ENCODE measurements at places on chromosomes 12 and 14. TPM values are rescaled to one million over a fixed set of nuclear protein-coding genes. Genes with fewer than 3 reads are reported as not detected.
A peak's percentile ranks its signal among the peaks of the same experiment; 100 is the strongest.

GRCh38 chr14:96205978-96206360 is 1.3 kb downstream of the BDKRB2 start:
- peaks cover 11% of the 10 kb centered on the region for H3K4me1 ChIP-seq
- no peaks in the 10 kb centered on the region for H3K27me3 ChIP-seq
- H3K27ac ChIP-seq, result no peak overlapping the region
- H3K4me3 ChIP-seq, result 0 out of 2 replicates have a peak overlapping the region, but pooled peaks have one; percentile 64
- DNase-seq, result no peak
- no peaks in the 10 kb centered on the region for H3K36me3 ChIP-seq

- H3K27ac ChIP-seq, result no peak overlapping the region
- no peaks in the 10 kb centered on the region for H3K36me3 ChIP-seq
- no peak overlapping the region for H3K4me3 ChIP-seq
- H3K27me3 ChIP-seq, result peaks cover 23% of the 10 kb centered on the region
- peak; percentile 32 for DNase-seq
- no peaks in the 10 kb centered on the region for H3K4me1 ChIP-seq
Measured at GRCh38 chr12:1873531-1874510, 44.6 kb downstream of the CACNA2D4 start.

- peaks cover 13% of the 10 kb centered on the region for H3K4me1 ChIP-seq
- peaks cover 14% of the 10 kb centered on the region for H3K36me3 ChIP-seq
- H3K27me3 ChIP-seq, result no peaks in the 10 kb centered on the region
Measured at GRCh38 chr14:71730471-71730870, 201.8 kb upstream of the RGS6 start.

- DNase-seq, result peak; percentile 68
- peaks cover 24% of the 10 kb centered on the region for H3K4me1 ChIP-seq
- H3K27ac ChIP-seq, result peak within 1 kb of the TSS; percentile 83
Measured at GRCh38 chr12:56020423-56021184, at the start of gene IKZF4. Gene IKZF4 (plus strand): TSS chr12:56021043. CDS start chr12:56021494, 451 bp downstream.

DNA sequence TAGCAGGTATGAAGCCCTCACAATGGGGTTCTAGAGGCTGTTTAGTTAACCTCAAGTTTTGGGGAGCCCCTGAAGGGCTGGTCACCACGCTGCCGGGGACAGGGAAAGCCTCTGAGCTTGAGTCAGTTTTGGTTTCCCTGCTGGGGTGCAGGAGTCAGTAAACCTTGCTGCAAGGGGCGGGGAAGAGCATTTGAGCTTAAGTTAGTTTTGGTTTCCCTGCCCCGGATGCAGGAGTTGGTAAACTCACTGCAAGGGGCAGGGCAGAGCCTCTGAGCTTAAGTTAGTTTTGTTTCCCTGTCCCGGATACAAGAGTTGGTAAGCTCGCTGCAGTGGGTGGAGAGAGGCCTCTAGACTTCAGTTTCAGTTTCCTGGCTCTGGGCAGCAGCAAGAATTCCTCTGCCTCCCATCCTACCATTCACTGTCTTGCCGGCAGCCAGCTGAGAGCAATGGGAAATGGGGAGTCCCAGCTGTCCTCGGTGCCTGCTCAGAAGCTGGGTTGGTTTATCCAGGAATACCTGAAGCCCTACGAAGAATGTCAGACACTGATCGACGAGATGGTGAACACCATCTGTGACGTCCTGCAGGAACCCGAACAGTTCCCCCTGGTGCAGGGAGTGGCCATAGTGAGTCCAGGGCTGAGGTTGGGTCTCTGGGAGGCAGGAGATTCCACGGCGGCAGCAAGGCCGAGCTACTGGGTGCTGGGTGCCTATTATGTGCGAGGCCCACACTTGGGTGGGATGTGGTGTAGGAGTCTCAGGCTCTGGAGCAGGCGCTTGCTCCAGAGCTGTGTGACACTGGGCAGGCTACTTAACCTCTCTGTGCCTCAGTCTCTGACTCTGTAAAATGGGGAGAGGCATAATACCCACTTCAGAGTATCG is at the start of gene OAS2:
OAS2 (plus strand) TSS at position 357 of the 878 bp plus-strand sequence; CDS start at position 447, 90 bp downstream.
- H3K27me3 ChIP-seq, result no peaks in the 10 kb centered on the region
- H3K4me1 ChIP-seq, result peaks cover 6% of the 10 kb centered on the region
- H3K36me3 ChIP-seq, result no peaks in the 10 kb centered on the region
- H3K27ac ChIP-seq, result no peak within 1 kb of the TSS

DNA sequence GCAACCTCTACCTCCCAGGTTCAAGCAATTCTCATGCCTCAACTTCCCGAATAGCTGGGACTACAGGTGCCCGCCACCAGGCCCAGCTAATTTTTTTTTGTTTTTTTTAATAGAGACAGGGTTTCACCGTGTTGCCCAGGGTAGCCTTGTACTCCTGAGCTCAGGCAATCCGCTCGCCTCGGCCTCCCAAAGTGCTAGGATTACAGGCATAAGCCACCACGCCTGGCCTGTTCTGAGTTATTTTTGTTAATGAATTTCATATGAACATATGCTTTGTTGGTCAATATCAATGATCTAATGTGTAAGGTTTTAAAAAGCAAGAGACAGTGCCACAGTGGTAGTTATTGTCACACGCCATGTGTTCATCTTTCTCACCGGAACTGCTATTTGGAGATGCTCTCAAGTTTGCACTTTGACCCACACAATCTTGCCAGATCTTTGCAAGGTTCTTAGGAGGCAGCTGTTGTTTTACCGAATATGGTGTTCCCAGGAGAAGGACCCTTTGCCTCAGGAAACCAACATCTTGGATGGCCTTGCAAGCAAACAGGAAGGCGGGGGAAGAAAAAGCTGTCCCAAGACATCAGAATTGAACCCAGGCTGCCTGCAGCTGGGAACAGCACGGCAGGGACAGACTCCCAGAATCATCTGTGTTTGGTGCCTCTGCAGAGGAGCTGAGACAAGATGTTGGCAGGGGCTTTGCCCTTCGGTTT is 30.0 kb downstream of the GALNT16 start:
- peaks cover 27% of the 10 kb centered on the region for H3K4me1 ChIP-seq
- DNase-seq, result no peak
- no peak overlapping the region for H3K27ac ChIP-seq
- H3K4me3 ChIP-seq, result no peak overlapping the region
- no peaks in the 10 kb centered on the region for H3K36me3 ChIP-seq

DNA sequence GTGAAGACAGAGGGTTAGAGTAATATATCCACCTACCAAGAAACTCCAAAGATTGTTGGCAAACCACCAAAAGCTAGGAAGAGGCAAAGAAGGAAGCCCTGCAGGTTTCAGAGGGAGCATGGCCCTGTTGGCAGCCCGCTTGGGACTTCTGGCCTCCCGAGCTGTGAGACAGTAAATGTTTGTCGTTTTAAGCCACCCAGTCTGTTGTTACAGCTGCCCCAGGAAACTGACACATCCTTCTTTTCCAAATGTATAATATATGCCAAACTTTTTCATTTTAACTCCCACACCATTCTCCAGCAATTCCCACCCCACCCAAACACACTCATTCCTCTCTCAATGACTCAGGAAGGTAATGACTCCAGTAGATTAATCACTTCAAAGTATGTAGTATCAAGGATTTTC is 74.0 kb downstream of the RPS29 start:
- DNase-seq, result no peak
- H3K27me3 ChIP-seq, result no peaks in the 10 kb centered on the region
- H3K4me1 ChIP-seq, result no peaks in the 10 kb centered on the region

DNA sequence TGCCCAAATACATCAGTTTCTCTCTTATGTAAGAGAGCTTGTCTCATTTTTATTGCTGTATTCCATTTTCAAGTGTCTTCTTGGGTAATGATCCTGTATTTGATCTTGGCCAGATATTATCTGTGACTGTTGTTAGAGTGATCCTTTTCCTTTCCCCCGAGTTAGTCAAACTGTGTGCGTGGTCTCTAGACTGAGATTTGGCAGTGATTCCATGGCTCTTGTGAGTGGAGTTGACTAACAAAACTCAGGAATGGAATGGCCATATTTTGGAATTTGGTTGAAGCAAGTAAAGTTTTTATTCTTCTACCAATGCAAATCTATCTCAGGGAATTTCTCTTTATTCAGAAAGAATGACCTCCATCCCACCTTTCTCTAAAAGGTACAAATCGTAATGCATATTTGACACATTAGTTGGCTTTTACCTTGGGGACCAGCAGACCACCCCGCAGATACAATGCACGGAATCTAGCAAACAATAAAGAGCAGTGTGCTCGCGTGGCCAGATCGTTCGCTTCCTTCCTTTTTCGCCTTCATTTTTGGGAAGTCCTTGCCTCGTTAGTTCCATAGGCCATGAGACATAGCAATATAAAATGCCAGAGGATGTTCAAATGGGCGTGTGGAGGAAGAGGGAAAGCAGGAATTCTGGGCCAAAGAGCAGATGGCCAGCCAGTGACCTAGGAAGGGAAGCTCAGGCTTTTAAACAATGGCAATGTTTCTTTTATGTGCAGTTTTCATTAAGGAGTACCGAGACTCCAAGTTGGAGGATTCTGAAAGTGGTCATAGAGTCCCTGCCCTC is 24.4 kb downstream of the ETV6 start:
- no peaks in the 10 kb centered on the region for H3K4me1 ChIP-seq
- H3K27ac ChIP-seq, result no peak overlapping the region
- H3K4me3 ChIP-seq, result no peak overlapping the region
- H3K27me3 ChIP-seq, result no peaks in the 10 kb centered on the region
- no peak for DNase-seq

GRCh38 chr14:91573894-91574837 is 64.1 kb upstream of the PPP4R3A start:
- peak overlapping the region; percentile 65 for H3K4me3 ChIP-seq
- no peaks in the 10 kb centered on the region for H3K4me1 ChIP-seq
- H3K27me3 ChIP-seq, result peaks cover 10% of the 10 kb centered on the region

DNA sequence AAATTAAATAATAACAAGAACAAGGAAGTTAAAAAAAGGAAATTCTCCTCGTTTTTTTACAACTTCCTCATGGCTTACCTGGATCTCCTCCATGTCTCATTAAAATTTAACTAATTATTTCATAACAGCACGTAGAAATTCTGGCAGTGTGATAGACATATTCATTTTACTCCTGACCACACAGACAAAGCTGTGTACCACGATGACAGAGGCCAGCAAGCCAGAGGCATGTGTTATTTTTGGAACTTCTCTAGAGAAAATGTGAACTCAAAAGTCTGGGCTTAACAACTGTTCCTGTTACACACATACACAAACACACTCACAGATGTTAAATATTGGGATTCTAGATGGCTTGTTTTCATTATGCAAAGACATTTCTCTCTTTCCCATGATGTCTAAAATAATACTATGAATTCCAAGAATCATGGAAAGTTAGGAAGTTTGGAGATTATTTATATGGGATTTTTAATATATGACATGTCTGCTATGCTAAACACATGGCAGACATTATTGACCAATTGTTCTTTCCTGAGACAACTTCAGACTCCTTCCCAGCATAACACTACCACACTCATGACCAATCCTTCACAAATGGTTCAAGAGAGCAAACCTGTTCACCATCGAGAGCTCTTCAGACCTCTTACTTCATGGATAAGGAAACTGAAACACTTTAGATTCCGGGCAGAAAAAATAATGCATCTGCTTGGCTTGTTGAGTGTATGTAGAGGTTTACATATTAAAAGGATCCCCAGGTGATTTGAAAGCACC is 158.7 kb downstream of the DACT1 start:
- no peak for DNase-seq
- no peak overlapping the region for H3K27ac ChIP-seq
- H3K36me3 ChIP-seq, result no peaks in the 10 kb centered on the region

DNA sequence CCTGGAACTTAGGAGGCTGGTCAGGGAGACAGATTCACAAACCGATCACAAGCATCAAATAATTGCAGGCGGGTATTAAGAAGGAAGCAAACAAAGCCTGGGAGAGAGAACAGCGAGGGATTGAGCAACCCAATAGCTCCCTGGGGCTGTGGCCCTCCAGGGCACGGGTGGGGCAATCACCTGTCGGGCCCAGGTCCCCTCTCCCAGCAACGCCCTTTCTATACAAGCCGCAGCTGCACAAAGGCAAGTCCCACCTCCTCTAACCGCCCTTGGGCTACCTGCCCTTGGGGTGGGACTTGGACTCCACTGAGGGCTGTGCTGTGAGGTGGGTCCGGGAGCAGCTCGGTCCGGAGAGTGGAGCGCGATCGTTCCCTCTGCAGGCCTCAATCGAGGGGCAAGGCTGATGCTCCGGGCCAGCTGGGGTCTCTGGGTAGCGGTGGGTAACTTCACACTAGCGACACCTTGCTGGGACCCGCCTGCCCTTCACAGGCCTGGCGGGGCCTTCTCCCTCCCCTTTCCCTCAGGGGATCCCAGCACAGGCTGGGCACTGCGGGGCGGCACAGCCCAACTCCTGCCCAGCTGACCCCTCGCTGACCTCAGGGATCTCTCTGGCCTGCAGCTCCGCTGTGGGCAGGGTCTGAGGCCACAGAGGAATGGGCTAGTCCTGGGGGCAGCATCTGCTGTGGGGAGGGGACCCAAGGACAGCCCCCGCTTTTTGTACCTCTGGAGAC is 8.0 kb downstream of the PHB2 start:
- H3K27ac ChIP-seq, result no peak overlapping the region
- no peaks in the 10 kb centered on the region for H3K27me3 ChIP-seq
- H3K4me3 ChIP-seq, result no peak overlapping the region
- DNase-seq, result peak; percentile 35

- H3K4me1 ChIP-seq, result no peaks in the 10 kb centered on the region
- no peak overlapping the region for H3K4me3 ChIP-seq
- no peak overlapping the region for H3K27ac ChIP-seq
- no peaks in the 10 kb centered on the region for H3K27me3 ChIP-seq
Measured at GRCh38 chr14:31489691-31490090, 1.9 kb upstream of the GPR33 start.

DNA sequence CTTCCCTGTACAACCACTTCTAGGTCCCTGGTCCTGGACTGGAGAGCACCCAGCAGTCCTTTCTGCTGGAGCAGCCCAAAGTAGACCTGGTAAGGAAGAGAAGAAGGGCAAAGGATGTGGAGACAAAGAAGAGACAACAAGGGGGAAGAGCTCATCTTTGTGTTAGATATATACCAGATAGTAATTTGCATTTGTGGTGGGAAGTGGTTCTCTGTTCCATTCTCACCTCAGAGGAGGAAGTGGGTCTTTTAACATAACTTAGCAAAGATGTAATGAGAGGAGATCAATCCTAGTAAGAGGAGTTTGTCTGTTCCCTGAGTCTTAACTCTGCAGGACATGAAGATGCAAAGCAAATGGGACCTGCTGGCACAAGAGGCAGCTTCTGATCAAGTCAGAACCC is 8.0 kb downstream of the CCDC198 start:
- no peak overlapping the region for H3K27ac ChIP-seq
- H3K4me3 ChIP-seq, result no peak overlapping the region
- peaks cover 5% of the 10 kb centered on the region for H3K27me3 ChIP-seq
- DNase-seq, result no peak
- no peaks in the 10 kb centered on the region for H3K36me3 ChIP-seq

The CFAP251 gene
- 8.0 TPM for polyA plus RNA-seq

The KLRB1 gene
- polyA plus RNA-seq, result not detected

The FOXM1 gene
- 29.9 TPM for polyA plus RNA-seq

The OTOGL gene
- polyA plus RNA-seq, result 0.97 TPM

The KRT6C gene
- not detected for polyA plus RNA-seq
